ENCODE measurements at places on chromosomes 11 and 22.

DNA sequence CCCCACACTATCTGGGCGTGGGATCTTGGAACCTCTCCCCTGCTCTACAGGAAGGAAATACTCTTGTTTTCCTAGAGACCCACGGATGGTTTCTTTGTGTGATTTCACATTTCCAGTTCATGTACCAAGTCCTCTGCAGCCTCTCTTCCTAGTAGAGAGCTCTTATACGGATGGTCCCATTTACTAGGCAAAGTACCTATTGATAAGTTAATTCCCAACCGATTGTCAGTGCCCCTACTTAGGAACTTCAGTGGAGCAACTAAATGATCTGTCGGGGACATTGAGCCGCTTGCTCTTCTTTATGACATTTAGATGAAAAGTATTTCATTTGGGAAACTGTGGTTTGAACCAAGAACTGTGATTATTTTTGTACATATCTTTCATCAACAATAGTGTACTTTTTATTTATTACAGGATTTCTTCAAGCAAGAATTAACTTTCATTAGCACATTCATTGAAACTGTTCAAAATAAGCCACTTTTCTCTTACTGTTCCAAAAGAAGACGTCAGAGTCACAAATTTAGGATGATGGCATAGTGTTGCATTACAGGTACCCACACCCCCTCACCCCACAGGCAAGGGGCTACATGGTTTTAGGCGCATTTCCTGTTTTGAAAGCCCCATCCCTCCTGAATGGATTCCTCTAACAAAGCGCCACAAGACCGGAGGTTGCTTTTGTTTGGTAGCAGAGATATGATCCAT, 34.2 kb downstream of the ELMOD1 start:
- DNase-seq: no peak

DNA sequence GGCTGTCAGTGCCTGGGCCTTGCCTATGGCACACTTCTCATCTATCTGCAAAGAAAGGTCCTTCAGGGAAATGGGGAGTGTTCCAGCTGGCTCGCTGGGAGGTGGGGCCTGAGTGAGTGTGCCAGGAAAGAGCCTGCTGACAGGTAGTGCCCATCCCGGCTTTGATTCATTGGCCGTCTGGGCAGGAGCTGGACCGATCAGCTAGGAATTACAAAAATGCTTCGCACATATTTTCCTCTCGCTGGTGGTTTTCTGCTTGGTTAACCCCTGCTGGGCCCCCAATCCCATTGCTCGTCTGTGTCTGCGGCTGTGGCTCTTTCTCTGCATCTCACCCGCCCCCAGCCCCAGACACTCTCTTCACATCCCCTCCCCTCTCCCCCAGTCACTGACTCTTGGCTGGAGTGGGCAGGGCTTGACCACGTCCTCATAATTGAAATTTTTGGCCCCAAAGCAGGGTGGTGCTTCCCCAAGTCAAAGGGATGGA, 10.8 kb downstream of the LIF start:
- no peak for DNase-seq

- peak; percentile 2 for DNase-seq
Observed at GRCh38 chr22:37212174-37212906, at the start of gene SSTR3. TSS of gene SSTR3 (minus strand) at chr22:37212477. CDS start at chr22:37207803, 4,674 bp downstream.

GRCh38 chr11:79966592-79966991, 525.8 kb upstream of the TENM4 start:
- DNase-seq: no peak

DNA sequence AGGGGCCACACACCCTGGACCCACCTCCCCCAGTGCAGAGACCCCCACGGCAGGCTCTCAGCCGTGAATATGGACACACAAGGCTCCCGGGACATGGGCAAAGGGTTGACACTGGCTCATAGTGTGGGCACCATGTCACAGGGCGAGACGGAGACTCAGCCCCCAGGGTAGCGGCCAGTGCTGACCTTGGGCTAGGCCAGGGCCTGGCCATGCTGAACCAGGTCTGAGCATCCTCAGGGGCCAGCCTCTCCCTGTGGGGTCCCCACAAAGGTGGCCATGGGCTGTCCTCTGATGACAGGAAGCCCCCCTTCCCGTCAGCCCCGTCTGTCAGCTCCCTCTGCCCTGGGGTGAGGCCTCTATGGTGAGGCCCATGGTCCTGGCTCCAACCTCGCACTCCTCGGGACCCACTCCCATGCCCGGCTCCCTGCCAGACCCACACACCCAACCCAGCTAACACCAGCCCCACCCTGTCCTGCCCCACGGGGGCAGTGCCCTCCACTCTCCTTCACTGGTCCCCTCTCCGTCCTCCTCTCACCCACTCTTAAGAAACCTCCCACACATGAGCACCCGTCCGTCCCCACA, 19.0 kb upstream of the PRODH start:
- DNase-seq: no peak

- peak; percentile 78 for DNase-seq
Observed at GRCh38 chr11:68383976-68384501, 71.6 kb downstream of the LRP5 start.

DNA sequence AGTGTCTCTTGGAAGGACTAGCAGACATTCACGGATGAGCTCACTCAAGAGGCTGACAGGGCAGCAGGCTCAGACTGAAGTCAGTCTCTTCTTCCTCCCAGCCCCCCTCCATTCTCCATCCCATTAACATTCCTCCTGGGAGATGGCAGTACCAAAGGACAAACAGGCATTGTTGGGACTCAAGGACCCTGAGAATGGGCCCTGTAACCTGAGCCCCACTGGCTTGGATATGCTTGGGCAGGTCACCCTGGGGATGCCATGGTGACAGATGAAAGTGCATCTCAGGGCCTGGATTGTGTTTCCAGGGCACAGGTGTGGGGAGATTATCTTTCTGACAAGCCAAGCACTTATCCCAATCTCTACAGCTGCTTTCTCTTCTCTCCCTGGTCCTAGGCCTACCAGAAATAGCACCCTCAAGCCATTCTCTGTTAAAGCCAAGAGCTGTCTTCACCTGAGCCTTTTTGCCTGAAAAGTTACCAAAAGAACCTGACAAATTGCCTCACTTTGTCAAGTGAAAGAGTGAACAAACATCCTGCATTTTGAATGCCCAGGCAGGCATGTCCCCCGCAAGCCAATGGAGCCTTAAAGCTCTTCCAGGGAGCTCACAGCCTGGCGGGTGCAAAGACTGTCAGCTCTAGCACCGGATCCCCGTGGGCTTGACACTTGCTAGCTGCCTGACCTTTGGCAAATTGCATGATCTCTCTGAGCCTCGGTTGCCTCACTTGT, 366.0 kb upstream of the NARS2 start:
- DNase-seq: no peak

DNA sequence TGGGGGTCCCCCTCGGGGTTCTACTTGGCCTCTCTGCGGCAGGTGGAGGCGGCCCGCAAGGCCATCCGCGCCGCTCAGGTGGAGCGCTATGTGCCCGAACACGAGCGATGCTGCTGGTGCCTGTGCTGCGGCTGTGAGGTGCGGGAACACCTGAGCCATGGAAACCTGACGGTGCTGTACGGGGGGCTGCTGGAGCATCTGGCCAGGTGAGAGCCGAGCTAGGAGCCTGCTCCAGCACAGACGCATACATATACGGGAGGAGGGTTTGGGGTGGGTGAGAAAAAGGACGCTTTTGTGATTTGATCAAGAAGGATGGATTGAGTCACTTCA, 415 bp downstream of the CENATAC start:
- no peak for DNase-seq

GRCh38 chr11:27673979-27674663, 26.1 kb downstream of the BDNF start:
- no peak for DNase-seq

DNA sequence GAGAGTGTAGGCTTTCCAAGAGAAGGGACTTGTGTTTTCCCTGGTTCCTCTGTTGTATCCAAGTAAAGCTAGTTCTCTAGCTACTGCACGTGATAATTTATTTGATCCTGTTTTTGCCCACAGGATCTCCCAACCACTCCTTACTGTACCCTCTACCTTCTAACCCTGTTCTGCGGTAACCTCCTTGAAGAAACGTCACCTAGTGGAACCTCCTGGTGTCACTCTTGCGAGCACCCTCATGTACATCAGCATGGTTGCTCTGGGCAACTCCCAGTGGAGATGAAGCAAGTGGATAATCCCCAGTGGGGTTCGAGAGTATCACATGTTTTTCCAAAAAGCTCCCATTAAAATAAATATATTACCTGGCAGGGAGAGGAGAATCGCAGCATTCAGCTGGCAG, 108.9 kb upstream of the CLMP start:
- DNase-seq: no peak

- DNase-seq: no peak
Observed at GRCh38 chr11:7905549-7905948, 25.5 kb downstream of the OR10A6 start.

DNA sequence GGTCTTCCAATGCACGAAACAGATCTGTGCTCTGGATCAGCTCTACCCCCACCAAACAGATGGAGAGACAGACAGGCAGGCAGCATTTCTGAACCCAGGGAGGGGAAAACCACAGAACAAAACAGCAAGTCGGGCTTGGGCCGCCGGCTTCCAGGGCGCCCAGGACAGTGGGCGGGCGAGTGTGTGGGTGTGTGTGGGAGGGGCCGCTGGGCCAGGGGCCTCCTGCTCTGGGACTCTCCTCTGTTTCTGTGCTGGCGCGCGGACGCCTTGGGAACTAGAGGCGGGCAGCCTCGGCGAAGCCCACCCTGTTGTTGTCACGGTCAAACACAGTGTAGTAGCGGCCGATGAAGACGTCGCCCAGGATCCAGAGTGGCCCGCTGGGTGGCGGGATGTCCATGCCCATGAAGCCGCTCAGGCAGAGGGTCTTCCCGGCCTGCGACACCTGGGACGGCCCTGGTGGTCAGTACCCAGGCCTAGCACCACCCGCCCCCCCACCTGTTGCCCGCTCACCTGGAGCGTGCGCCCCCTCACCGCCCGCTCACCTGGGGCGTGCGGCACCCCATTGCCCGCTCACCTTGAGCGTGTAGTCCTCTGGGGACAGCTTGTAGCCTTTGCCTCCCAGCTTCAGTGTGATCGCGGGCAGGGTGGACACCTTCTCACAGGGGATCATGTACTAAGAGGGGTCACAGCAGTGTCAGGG, 3.0 kb upstream of the IFITM10 start:
- no peak for DNase-seq

DNA sequence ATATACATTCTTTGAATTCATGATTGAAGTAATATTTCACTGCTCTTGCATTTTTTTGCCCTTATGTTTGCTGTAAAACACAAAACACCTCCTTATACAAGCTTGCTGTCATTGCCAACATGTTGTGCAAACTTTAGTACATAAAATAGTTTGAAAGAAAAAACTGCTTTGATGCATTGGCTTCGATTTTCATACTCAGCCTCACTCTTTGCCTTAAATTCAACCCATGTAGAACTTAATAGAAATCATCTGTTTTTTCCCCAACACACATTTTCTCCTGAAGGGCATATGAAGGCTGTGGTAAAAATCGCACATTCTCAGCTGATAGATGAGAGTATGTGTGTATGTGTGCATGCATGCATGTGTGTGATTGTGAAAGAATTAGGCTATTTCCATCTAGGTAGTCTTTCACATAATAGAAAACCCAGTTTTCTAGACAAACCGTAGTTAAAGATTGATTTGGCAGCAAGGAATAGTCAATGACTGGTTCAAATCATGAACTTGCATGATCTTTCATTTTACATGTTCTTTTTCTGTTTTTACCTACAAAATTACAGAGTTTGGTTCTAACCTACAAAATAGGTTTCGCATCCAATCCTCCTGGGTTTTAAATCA, 72.8 kb upstream of the MTMR2 start:
- DNase-seq: no peak

- peak; percentile 58 for DNase-seq
Observed at GRCh38 chr22:27885977-27886842, 32.8 kb downstream of the PITPNB start.

DNA sequence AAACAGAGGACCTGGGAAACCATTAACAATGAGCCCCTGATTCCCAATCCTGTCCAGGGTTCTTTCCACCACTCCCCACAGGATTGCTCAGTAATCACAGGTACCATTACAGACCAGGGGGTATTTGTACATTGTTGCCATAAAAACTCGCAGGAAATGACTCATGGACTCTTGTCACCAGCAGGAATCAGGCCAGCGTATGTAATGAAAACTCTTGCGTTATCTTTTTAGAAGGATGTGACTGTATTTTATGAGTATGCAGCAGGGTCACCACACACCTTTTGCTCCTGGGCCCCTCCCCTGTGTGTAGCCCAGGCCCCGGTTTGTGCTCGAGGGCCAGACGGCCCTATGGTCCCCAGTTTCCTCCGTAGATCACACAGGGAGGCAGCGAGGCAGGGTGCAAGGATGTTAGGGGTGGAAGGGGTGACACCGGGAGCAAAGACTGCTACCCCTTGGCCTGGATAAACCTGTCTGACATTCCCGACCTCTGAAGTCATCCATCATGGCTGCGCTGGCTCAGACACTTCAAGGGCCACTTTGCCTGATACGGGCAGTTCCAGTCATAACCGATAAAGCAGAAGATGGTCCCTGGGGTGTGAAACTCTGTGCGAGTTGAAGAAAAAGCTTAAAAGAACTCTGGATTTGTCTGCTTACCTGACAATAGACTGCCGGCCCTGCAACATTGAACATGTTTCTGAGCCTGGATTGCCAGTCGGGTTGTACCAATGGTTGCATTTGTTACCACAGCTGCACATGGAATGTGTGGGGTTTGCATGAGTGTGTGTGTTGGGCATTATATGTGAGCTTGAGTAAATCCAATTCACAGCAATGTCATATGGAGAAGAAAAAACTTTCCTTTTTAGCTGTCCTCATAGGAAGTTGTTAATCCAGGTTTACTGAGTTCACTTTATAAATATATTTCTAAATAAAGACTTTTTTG, 56.9 kb downstream of the MICAL2 start:
- peak; percentile 67 for DNase-seq

DNA sequence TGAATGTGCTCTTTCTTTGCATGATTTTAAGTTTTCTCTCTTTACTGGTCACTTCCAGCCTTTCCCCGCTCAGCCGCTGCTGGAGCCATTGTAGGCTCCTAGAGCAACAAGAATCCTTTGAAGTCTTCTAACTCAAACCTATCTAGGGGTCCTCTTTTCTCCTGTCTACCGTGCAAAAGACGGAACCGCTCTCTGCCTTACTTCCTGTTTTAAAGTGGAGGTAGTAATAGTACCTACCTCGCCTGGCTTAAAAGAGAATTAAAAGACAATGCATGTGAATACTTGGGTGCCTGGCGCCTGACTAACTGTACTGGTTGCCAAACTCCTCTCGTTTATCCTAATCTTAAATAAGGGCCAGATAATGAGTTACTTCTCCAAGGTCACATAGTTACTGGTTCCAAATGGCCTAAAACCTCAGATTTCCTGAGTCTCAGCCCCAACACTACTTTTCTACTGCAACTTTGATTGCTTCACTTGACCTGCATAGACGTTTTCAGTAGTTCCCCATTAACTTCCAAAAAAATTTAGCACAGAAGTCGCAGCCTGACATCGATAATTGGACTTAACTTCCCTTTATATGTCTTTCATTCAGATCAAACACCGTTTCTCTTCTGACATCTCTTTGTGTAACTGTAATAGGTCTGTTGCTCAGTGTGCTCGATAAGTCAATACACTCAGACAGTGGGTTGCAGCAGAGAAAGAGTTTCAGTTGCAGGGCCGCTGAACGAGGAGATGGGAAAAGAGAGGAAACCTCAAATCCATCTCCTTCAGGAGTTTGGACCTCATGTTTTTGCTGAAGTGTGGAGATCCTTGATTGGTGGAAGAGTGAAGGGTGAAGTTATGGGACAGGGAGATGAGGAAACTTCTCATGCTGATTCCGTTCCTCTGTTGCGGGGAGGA, 891 bp downstream of the SAMM50 start:
- peak; percentile 6 for DNase-seq
